ENCODE measurements at places on chromosomes 13 and 19.

GRCh38 chr19:43318796-43319314 is 34.6 kb upstream of the CD177 start:
- DNase-seq = no peak

DNA sequence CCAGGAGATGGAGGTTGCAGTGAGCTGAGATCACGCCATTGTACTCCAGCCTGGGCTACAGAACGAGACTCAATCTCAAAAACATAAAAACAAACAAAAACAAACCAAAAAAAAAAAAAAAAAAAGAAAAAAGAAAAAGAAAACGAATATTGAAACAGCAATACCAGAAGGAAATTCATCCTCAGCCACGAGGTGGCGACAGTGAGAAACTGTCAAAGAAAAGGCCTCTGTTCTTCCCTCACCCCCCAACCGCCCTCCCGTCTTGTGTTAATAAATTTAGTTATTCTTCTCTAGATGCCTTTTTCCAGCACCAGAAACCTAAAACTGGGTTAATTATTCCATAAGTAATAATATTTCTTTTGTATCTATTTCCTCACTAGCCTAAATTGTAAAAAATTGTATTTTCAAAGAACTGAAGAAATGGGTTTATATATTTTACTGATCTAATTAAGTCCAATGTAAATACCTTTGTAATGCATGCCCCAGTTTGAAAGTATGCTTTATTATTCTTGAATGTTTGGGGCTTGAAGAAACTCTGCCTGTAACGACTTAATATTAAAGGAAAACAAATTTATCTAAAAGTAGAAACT is 38.6 kb downstream of the LIG4 start:
- DNase-seq = peak; percentile 63

DNA sequence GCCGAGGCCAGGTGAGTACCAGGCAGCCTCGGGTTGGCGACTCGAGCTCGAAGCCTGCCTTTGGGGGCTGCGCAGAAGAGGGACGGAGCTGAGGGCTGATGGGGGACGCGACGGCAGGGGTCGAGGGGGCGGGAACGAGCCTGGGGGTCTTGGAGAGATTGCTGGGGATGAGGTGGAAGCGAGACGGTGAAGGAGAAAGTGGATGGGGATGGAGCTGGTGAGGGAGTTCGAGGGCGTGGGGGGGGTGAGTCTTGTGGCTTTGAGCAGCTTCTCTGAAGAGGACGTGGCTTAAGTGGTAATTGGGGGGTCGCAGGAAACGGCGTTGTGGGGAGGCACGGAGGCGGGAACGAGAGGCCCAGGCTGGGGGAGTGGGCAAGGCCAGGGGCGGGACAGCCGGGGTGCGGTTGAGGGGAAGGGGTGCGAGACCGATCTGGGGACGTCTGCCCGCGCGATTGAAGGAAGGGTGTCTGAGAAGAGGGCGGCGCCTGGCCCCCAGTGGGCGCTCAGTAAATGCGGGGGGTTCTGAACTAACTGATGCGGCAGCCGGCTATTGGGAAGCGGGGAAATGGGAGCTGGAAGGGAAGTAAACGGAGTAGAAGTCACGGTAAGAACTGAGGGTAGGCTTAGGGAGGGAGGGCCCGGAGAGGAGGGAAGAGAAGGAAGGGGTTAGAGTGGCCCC is 426 bp downstream of the MYO9B start:
- peak; percentile 56 for DNase-seq

DNA sequence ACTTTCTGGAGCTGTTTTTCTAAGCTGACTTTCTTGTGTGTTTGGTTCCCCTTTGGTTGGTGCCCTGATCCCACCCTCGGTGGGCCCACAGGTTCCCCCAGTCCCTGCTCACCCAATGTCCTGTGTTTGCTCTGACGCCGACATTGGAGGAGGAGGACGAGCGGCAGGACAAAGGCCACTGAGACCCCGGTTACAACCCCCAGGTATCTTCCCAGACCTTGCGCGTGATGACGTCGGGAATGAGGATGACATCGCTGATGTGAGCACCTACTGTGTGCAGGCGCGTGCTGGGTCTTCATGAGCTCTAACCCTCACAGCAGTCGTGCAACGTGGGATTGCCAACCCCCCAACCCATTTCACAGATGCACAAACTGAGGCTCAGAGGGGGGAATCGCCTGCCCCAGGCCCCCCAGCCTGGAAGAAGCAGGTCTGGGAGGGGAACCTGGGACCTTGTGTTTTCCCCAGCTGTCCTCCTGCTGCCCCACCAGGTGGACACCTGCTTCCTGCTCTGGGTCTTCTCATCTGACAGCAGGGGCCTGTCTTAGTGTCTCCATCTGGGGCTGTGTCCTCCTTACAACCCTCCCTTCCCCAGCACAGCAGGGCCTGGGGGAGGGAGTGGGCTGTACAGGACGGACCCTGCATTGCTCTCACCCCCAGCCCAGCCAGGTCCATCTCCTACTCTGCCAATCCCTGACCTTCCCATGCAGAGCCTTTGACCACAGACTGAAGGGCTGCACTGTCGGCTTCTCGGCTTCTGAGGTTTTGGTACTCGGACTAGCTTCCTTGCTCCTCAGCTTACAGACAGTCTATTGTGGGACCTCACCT is 4.7 kb upstream of the LILRA6 start:
- DNase-seq = no peak

- no peak for DNase-seq
These were observed 392 bp upstream of the ZNF548 start for GRCh38 chr19:57389194-57389729.

- DNase-seq = no peak
These were observed 15.1 kb downstream of the PLPP2 start for GRCh38 chr19:275958-276646.

DNA sequence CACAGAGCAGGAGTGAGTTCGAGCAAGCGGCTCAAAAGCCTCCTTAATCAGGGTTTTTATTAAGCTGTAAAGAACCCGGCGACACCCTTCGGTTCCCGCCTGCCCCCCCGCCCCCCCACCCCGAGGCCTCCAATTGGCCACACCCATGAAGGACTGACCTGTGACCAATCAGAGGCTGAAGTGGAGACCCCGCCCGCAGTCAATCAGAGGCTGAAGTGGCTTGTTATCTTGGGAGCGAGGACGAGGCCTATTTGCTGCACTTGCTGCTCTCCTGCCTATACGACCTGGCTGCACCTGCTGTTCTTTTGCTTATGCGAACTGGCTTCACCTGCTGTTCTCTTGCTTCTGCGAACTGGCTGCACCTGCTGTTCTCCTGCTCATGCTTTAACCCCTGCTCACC is 844.9 kb downstream of the OLFM4 start:
- DNase-seq = no peak

- peak; percentile 65 for DNase-seq
These were observed 4.8 kb downstream of the ISYNA1 start for GRCh38 chr19:18433015-18433691.

DNA sequence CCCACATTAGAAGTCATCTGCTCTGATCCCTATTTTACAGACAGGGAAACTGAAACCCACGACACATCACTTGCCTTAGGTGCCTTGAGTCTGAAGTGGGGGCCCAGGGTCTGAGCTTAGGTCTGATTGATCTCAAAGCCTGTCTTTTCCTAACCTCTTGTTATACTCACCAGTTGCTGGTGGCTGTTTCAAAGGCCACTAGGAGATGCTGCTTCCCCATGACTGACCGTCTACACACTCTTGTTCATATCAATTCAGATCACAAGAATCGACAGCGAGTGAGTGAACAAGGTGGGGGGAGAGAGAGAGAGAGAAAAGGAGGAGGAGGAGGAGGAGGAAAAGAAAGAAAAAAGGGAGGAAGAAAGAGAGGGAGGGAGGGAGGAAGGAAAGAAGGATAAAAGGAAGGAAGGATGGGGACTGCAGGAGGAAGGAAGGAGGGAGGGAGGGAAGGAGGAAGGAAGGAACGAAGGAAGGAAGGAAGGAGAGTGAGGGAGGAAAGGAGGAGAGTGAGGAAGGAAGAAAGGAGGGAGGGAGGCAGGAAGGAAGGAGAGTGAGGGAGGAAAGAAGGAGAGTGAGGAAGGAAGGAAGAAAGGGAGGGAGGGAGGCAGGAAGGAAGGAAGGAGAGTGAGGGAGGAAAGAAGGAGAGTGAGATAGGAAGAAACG is 3.3 kb downstream of the OR10H1 start:
- DNase-seq = peak; percentile 22

DNA sequence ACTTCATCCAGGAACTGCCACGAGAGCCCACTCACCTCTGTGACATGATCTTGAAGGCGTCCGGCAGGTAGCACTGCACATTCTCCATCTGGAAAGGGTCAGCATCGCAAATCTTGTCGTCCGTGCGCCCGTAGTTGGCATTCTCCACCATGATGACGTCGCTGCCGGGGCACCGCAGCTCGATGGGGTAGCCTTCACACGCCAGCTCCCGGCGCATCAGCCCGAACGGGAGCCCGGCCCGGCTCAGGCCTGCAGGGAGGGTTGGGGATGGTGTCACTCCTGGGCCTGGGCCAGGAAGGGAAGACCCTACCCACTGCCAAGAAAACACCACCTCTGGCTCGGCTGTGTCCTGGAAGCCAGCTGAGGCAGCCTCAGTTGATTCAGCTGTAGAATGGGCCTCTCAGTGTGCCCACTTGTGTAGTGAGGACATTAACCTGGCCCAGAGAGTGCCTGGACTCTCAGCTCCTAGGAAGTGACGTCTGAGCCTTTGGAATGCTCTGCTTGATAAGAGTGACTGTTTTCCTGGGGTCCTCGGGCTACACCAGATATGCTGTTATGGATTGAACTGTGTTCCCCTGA is 28.4 kb downstream of the ADGRL1 start:
- DNase-seq = no peak

DNA sequence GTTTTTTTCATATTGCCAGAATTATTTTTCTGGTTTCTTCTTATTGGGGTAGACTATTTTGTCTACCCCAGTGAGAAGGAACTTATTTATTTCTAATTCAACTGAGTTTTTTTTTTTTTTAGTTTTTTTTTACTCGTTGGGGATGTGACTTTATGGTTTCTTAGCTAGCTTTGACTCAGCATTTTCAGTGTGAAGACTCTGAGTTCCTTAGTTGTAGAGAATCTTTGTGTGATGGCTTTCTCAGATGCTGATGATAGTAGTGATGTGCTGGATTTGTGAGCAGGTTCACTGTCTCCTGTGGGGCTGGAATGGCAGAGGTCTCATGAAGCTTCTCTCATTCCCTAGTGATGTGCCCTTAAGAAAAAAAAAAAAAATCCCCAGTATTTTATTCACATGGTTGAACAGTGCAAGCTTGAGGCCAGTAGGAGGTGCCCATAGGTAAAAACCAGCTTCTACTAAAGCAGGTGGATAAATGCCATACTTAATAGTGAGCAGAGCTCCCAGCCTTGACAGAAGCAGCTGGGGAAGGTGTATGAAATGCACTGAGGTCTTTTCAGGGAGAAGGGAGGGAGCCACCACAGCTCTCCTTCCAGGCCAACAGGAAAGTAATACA is 106.2 kb upstream of the KLF5 start:
- DNase-seq = no peak

- no peak for DNase-seq
These were observed 52.6 kb downstream of the RASA3 start for GRCh38 chr13:114079601-114080536.

Measured in activated CD8-positive, alpha-beta memory T cell treated with anti-CD3 and anti-CD28 coated beads, Interleukin-2, amount 50 U/mL, for 4 hours (primary cell).